ENCODE measurements at places on chromosomes 13 and 19.

DNA sequence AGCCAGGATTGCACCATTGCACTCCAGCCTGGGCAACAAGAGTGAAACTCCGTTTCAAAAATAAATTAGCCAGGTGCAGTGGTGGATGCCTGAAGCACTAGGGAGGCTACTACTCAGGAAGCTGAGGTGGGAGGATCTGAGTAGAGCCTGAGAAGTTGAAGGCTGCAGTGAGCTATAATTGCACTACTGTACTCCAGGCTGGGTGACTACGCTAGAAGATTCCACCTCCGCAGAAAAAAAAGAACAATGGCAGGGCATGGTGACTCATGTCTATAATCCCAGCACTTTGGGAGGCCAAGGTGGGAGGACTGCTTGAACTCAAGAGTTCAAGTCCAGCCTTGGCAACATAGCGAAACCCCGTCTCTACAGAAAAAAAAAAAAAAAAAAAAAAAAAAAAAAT lies 20.5 kb downstream of the HAUS8 start:
- DNase-seq: no peak

- DNase-seq: no peak
Measured at GRCh38 chr13:31951215-31951678, 80.3 kb upstream of the FRY start.

DNA sequence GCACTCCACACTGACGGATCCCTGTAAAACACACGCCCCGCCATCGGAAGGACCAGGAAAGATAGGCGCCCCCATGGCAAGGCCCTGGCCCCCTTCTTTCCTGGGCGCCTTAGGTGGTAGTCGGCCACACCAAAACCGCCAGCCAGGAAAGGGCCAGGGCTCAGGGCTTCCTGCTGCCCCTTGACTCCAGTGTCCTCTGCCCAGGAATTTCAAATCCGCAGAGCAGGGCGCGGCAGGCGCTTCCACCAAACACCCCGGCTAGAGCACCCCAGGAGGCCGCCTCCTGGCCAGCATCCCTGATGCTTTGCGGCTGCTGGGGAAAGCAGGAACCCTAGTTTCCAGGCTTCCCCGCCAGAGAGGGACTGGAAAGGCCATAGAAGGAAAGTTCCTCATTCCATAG lies 57.5 kb downstream of the ZNF726 start:
- no peak for DNase-seq

GRCh38 chr13:104976986-104977385 lies 1558.5 kb downstream of the EFNB2 start:
- no peak for DNase-seq

DNA sequence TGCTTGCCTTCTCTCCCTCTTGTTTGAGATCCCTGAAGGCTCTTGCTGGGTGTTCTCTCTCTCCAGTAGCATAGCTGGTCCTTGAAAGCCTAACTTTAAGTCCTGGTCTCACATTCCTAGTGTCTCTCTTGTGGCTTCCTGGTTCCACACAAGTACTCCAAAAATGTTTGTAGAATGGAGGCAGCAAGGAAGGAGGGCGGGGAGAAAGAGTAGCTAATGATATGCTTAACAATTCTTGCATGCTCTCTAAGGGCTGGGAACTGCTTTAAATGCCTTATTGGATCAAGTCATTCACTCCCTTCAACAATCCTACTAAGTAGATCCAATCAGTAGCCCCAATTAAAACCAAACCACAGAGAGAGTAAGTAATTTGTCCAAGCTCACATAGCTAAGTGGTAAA lies 357.3 kb downstream of the KLF5 start:
- DNase-seq: no peak

- no peak for DNase-seq
Measured at GRCh38 chr13:110985541-110985940, 70.7 kb upstream of the ANKRD10 start.

- no peak for DNase-seq
Measured at GRCh38 chr13:85166891-85167290, 632.3 kb downstream of the SLITRK6 start.

- DNase-seq: no peak
Measured at GRCh38 chr13:66693656-66694055, 536.5 kb downstream of the PCDH9 start.

DNA sequence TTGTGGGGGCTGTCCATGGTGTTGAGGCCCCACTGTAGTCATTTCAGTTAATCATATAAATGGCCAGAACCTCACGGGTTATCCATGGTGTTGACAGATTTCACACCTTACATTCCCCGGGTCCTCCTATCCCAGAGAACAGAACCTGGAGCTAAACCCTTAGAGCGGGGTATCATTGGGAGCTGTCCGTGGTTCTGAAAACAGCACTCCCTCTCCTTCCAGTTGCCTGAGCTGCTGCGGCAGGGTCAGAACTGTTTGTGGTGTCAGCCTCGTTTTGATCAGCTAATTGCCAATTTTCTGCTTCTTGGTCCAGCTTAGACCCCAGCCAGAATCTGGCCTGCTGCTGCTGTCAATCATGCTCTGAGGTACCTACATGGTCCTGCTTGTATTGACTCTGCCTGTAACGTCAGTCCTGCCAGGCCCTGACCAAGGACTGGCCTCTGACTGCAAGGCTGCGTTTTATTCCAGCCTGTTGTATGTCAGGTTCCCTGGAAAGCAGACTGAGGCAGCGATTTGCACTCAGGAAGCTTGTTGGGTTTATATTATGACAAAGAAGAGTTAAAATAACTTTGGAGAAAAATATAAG lies 55.8 kb upstream of the KCTD15 start:
- DNase-seq: no peak

- no peak for DNase-seq
Measured at GRCh38 chr19:15291089-15291488, 41.2 kb downstream of the BRD4 start.

GRCh38 chr19:14473978-14474578 lies 1.1 kb downstream of the PTGER1 start:
- no peak for DNase-seq

- DNase-seq: no peak
Measured at GRCh38 chr13:75639454-75639853, 3.3 kb downstream of the LMO7 start.

- DNase-seq: no peak
Measured at GRCh38 chr13:30581582-30581981, 36.1 kb upstream of the USPL1 start.

- no peak for DNase-seq
Measured at GRCh38 chr13:97953376-97953970, at the start of gene IPO5. Gene IPO5, plus strand, starts transcription at chr13:97953675. Its CDS starts 23,022 bp downstream, at chr13:97976697.
